ENCODE measurements at places on chromosomes 1 and 21.

DNA sequence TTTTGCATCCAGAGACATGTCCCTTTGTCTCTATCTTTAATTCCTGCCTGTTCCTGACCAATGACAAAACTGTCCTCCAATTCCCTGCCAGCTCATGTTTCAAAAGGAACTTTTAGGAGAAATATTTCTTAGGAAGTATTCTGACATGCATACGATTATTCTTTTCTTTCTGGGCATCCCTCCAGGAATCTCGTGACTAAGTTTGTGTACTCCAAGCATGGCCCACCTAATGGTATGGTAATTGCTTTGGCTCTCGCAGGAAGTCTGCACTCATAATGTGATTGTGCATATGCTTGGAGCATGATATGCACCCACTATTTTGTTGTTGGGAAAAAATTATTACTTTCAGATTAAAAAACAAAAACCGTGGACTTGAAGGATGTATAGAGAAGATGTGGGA, 256.4 kb downstream of the PRDM2 start:
- no peak for DNase-seq

DNA sequence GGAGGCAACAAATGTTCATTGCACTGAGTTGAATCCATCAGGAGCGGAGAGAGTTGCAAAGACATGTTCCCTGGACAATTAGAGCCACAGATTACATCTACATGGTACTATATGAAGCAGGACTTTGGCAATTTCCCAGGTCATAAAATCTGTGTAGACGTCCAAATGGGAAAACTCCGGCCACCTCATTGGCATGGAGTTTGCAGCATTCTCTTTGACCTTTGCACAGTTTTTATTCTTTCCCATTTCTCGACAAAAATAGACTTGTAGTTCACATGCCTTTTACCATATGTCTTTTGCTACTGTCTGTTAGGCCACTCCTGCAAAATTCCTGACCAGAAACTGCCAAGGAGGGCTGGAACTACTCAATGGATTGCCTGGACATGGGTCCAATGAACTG, 48.2 kb downstream of the UBE2T start:
- no peak for DNase-seq

DNA sequence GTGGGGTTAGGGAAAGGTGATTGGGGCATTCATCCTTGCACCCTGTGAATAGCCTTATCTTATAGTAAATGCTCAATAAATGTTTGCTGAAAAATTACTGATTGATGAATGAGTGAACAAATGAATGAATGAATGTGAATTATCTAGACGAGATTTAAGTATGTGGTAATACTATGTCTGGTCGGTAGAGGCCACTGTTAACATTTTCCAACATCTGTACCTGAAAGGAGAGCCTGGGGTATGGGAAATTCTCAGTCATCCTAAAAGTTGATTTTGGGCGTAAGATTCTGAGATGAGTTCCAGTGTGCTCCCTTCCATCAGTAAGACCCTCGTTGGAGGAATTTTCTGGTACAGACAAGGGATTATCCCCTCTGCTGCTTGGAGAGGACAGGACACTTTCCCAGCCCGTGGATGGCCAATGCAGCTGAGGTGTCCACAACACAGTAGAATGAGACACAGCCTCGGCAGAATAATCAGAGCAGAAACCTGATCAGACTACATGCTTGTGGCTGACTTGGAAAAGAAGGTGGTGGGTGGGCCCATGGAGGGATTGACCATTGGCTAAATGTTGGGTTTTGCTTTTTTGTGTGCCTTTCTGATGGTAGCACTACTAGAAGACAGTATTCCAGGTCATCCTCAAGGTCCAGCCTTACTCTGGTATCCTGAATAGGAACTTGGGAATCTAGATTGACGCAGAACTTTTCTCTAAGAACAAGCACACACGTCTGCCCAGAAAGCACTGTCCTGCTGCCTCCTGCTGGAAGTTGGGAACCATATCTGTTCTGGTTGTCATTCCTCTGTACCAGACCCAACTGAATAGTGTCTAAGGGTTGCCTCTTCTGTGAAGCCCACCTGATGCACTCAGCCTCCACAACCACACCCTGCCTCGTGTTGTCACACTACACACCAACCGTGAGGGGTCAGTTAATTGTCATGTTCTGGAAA, 262.0 kb downstream of the TNR start:
- no peak for DNase-seq

DNA sequence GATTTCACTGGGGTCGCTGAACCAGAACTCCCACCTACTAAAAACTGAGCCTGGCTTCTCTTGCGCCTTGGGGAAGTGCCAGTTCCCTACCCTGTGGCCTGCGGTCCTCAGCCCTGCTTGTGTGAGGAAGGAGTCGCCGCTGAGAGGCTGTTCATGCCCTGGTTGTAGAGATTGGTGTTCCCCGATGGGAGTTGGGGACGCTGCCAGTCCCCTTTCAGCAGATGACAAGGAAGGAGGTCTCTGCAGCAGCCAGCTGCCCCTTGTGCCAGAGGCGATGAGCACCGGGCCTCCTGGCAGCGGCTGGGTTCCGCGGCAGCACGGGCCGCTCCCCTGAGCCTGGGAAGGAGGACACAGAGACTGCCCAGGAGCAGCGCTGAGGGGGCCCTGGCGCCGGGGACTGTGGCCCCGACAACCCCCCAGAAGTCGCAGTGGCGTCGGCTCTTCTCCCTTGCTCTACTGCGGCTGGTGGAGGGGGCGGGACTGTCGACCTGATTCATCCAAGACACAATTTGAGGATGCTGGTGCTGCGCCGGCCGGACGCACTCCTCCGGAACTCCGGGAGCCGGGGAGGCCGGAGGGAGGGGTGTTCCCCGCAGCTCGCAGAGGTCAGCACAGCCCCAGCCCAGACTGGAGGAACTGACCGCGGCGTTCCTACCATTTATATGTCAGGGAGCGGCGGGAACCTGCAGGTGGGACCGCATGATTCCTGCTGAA, 12.0 kb upstream of the ADORA3 start:
- peak; percentile 81 for DNase-seq

- DNase-seq = no peak
Observed at GRCh38 chr1:82399093-82399492, 598.4 kb downstream of the ADGRL2 start.

GRCh38 chr1:165355139-165355976, 1.2 kb downstream of the LMX1A start:
- DNase-seq = peak; percentile 78

DNA sequence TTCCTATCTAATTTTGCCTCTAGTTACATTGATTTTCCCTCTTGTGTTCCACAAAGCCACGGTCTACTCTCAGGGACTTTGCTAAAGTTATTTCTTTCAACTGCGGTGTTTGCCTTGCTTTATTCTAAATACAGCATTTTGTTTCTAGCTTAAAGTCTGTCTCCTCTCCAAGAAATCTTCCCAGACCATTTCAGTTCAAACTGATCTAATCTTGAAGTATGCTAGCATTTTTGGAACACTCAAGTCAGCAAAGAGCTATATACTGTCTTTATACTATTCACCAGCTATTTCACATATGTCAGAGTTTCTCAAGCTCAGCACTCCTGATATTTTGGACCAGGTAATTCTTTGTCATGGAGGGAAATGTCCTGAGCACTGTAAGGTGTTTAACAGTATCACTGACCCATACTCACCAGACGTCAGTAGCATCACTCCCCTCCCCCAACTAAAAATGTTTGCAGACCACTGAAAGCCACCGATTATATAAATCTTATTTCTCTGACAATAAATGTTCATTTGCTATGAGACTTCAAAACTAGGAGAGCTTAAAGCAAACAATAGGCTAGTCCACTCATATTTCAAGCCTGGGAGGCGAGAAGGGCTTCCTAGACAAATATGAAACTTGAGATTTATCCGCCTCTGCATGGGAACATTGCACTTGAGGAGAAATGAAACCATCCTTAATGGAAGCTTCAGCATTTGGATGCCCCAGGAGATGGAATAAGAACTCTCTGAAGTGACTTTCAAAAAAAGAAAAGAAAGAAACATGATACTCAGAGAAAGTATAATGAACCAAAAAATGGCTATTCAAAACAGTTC, 81.1 kb downstream of the KIAA0319L start:
- DNase-seq = no peak

DNA sequence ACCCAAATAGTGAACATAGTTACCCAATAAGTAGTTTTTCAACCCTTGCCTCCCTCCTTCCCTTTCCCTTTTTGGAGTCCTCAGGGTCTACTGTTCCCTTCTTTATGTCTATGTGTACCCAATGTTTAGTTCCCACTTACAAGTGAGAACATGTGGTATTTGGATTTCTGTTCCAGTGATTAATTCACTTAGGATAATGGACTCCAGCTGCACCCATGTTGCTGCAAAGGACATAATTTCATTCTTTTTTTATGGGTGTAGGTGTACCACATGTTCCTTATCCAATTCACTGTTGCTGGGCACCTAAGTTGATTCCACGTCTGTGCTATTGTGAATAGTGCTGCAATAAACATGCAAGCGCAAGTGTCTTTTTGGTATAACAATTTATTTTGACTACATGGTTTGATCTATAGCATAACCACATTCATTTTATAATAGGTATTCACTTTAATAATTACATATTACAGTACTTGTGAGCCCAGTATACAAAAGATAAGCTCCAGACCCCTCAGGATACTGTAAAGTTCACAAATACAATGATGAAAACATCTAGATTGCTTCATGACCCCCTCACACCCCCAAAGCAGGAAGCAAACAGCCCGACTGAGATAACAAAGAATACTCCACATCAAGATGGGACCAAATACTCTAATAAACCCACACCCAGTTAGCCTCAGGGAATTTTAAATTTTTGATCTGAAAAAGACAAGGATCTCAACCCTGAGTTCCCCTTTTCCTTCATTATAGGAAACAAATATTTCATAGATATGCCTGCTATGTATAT, 45.3 kb downstream of the PUM1 start:
- no peak for DNase-seq

DNA sequence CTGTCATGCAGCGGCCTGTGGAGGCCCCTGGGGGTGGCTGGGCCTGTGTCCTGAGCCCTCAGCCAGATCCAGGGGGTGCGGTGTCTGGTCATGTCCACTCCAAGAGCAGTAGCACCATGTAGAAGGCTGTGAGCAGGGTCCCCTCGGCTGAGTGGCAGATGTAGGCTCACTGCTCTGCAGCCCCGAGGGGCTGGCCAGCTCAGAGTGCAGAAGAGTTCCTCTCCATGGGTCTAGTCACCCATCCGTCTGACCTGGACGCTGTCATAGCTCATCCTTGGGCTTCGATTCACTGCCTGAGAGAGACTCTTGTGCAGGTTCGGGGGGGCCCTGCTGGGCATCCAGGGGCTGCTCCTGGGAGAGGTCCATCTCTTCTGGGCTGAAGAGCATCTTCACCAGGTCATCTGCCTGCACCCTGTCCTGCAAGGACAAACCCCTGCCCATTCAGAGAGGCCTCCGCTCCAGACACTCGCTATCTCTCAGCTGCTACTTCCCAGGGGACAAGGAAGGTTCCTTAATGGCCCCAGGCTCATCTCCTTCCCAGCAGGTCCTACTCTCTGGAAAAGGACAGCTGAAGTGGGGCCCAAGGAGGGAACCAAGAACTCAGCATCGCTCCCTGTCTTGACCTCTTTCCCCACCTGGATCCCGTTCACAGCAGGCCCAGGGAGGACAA, 6.5 kb upstream of the CLDN19 start:
- no peak for DNase-seq

DNA sequence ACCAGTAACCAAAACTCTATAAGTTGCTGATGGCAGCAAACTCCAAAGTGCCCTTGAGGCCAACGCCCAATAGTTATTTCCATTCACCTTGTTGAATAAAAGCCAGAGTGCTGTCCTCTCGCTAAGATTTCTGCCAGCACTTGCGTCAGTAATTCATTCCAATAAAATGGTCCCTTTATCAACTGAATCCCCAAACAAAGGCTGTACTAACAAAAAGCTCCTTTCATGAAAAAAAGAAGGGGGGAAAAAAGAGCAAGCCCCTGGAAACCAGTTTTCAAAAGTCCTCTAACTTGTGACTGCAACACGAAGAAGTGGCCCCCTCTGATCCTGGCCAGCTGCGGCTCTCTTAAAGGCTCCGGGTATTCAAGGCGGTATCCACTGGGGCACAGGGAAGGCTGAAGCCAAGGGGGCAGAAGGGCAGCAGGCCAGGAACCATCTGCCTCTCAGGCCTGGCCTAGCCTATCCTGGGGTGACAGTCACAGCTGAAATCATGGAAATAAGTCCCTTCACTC, 55.8 kb upstream of the ZNF326 start:
- no peak for DNase-seq

DNA sequence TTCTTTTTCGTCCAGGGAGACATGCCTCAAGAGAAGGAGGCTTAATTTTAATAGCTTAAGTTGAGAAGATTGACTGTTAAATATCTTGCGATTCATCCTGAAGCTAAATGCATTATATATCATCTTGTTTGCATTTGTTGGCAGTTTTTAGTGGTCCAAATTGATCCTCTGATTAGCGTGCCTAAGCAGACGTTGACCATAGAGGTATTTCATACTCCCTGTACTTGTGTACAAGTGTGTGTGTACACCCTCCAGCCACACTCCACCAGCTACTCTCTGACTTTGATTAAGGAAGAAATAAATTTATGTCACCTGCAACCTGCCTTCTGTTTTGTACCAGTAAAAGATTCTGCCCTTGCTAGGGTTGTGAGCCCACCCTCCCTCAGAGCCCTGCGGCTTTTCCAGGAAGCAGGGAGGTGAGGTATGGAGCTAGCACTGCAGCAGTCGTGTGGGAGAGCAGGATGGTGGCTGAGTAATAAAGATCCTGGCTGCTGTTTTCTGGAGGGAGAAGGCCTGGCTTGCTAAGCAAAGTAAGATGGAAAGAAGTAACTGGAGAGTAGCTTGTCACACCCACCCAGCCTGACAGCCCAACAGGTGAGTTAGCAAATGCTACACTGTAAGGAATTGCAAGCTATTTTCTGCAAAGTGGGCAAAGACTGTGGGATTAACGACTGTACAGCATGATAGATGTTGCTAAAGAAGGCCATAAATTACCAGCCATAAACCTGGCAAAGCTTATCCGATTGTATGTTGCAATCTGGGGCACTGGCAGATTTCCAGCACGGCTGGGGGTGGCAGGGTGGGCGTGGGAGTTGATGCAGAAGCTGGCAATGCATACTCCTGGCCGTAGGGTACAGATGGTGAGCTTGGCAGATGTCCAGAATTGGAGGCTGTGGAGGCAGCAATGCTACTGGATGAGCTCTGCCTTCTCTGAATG, 170.2 kb downstream of the TNR start:
- DNase-seq = no peak

DNA sequence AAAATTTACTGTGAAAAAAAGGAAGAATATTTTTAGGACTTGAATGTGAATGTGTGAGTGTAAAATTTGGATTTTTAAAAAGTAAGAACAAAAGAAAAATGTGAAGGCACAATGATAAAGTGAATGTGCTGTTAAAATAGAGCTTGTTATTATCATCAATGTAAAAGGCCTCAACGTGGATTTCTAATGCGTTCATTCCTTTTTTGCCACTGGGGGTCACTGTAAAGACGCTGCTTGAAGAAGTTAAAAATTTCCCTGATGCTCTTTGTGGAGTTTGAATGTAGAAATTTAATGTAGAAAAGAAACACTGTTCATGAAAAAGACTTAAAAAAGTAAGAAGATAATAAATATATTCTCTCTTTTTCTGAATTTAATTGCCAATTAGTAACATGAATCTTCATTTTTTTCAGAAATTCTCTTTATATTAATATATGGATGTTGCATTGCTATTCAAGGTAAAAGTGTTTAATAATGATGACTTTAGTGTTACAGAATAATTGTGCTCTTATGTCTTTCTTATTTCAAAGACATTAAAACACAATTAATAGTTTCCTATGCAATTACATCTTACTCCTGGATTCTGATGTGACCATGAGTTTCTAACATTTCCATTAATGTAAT, 161.5 kb downstream of the DNM3 start:
- peak; percentile 25 for DNase-seq

Measured in retina (tissue), 1 donor.